ENCODE measurements at places on chromosomes 12 and 14.
A peak's percentile ranks its signal among the peaks of the same experiment; 100 is the strongest.

GRCh38 chr12:84128117-84128991, 784.2 kb downstream of the SLC6A15 start:
- DNase-seq = no peak

DNA sequence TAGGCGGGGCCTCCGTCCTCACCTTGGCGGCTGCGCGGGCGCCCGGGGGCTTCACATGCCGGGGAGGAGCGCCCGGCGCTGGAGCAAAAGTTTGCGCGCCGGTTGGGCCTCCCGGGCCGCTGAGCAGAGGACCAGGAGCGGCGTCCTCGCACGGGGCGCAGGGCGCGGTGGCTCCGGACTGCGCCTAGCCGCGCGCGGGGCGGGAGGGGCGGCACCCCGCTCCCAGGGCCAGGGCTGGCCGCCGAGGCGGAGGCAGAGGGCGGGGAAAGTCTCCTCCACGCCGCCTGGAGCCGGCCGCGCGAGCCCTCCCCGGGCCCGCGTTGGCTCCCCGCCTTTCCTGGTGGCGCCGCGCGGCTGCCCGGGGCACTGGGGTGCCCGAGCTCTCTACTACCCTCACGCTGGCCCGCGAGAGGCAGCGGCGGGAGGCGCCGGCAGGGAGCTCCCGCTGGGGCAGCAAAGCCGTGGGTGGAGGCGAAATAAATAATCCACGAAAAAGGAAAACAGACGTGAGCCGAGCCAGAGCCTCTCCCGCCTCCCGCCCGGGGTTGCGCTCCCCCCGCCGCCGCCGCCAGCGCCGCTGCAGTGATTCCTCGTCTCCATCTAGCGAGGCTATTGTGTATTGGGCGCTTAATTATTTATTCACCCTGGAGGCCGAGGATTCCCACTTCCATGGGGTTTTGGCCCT, 400 bp upstream of the PRIMA1 start:
- DNase-seq = peak; percentile 81

DNA sequence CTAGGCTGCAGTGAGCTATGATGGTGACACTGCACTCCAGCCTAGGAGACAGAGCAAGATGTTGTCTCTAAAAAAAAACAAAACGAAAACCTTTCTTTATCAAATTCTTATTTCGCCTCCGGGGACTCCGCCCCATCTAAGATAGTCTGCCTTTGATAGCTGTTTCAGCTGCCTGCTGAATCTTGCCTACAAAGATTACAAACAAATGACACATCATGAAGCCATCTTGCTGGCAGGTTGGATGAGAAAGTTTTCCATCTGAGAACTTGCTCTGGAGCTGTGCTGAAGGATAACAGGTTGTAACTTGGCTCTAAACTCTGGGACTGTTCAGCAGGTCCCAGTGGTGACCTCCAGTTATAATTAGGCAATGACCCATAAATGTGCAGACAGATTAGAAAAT, 41.8 kb upstream of the AEBP2 start:
- no peak for DNase-seq

- no peak for DNase-seq
Measured at GRCh38 chr12:94622475-94622874, 27.9 kb downstream of the TMCC3 start.

GRCh38 chr12:66724026-66724425, 45.1 kb upstream of the GRIP1 start:
- DNase-seq = no peak

DNA sequence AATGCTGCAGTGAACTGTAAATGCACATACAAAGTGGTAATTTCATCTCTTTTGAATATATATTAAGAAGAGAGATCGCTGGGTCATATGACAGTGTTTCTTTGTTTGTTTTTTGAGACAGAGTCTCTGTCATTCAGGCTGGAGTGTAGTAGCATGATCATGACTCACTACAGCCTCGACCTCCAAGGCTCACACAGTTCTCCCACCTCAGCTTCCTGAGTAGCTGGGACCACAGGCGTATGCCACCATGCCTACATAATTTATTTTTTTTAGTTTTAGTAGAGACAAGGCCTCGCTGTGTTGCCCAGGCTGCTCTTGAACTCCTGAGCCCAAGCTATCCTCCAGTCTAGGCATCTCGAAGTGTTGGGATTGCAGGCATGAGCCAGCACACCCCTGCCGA, 62.4 kb upstream of the ACSS3 start:
- DNase-seq = no peak

- DNase-seq = no peak
Measured at GRCh38 chr12:1668833-1669543, 21.9 kb upstream of the ADIPOR2 start.

DNA sequence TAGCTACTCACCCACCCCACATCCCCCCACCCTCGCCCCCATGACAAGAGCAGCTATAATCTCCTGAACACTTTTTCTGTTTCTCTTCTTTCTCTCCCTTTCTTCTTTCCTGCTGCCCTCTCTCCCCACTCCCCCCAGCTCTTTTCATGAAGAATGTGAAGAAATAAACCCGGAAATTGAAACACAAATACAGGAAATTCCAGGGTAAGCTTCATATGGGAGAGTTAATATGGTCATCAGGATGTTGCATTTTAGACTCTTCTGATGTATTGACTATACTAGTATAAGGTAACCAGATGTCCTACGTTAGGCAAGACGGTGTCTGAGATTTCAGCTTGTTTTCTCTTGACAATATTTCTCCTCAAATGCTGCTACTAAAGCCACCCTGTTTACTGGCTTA, 41.6 kb upstream of the LRIG3 start:
- no peak for DNase-seq

GRCh38 chr12:109329003-109329402, 18.7 kb upstream of the MYO1H start:
- DNase-seq = no peak

DNA sequence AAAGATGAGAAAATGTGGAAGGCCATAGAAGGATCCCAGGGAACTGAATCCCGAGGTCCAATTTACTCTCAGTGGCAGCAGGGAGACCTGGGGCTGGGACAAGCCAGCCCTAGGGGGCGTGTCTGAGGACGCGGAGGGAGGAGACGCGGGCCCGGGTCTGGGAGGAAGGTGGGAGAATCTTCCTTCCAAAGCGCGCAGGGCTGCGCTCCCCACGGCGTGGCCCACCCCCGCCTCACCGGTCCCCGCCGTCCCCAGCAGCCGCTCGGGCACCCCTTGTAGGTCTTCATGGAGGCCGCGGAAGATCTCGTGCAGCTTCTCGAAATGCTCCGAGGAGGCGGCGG, 323 bp downstream of the VTI1B start:
- DNase-seq = peak; percentile 46

DNA sequence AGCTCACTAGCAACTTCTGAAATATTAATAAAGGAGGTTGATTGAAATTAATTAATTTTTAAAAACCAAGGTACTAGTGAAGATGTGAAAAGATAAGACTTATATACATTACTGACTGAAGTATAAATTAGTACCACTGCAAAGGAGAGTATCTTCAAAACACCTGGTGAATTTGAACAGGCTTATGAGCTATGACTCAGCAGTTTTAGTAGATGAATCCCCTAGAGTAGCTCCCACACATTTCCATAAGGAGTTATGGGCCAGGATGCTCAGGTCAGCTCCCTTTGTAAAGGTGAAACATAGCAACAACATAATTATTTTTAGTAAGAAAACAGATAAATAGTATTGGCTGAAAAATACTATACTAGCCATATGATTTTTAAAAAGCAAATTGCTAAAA, 218.6 kb downstream of the SYT1 start:
- no peak for DNase-seq

- peak; percentile 1 for DNase-seq
Measured at GRCh38 chr14:60420050-60420449, 65.8 kb downstream of the C14orf39 start.

GRCh38 chr12:128672893-128673292, 150.9 kb downstream of the SLC15A4 start:
- DNase-seq = no peak

- DNase-seq = no peak
Measured at GRCh38 chr12:52347016-52347415, 20.3 kb downstream of the KRT85 start.

DNA sequence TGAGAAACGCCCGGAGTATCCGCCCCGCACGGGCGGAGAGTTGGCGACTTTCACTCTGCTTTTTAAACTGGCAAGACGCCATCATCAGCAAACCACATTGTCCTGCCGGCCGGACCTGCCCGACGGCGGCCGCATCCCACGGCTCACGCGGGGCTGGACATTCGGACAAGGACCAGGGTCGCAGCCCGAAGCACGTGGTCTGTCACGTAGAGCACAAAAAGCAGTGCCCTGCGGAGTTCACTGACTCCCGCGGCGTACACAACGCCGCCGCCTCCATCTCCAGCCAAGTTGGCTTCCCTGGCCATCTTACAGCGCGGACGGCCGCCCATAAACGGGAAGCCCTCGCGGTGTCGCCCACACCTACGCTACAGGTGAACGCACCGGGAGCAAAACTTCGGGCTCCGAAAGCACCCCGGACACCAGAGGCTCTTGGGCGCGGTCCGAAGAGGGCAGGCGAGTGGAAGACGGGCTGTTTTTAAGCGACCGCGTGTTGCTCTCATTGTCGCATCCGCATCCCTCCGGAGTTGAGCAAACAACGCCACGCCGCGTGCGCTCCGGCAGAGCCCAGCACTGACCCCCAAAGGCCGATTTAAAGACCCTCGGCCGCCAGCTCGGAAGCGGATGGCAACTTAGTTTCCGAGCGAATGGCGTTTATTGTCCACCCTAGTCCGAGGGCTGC, 966 bp downstream of the SINHCAF start:
- DNase-seq = peak; percentile 72

DNA sequence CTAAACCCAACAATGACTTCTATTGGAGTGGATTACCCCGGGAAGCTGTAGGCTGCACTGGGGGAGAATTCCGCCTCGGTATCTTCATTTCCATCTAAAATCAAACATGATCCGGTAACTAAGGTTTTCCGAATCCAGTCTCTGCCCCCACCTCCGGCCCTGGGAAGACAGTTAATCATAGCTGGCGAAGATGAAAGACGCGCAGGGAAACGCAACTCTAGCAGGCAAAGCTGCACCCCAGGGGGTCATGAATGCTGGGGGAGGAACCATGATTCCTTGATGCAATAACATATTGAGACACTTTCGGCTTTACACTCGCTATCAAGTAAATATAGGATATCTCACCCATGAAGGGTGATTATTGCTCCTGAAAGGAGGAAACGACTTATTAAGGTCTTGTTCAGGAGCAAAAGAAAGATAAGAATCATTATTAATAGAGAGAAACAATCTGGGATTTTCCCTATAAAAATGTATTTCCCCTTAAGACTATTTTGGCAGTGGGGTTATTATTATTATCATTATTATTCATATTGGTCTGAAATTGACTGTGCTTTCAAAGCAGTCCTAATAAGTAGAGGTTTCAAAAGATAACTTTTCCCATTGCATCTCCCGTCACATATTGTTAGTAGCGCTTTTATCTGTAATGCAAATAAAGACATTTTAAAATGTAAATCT, 614.9 kb downstream of the VRK1 start:
- DNase-seq = peak; percentile 87

- DNase-seq = peak; percentile 81
Measured at GRCh38 chr12:21774358-21775132, at the start of gene KCNJ8. Gene KCNJ8 (minus strand): TSS chr12:21774706. CDS start chr12:21773616, 1,090 bp downstream.

DNA sequence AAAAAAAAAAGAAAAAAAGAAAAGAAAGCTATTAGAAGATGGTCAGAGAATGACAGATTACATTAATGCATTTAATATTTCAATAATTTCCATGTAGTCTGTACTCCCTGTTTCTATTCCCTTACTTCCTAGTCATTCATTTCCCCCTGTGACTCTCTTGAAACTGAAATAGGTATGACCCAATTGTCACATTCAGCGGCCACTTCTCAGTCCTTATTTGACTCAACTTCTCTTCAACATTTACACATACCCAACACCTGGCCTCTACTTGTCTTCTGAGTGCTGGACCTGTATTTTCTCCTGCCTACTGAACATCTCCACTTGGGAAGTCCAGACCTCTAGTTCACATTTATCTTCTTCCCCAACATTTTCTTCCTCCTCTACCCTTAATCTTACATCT, 7.2 kb downstream of the EEA1 start:
- DNase-seq = no peak

DNA sequence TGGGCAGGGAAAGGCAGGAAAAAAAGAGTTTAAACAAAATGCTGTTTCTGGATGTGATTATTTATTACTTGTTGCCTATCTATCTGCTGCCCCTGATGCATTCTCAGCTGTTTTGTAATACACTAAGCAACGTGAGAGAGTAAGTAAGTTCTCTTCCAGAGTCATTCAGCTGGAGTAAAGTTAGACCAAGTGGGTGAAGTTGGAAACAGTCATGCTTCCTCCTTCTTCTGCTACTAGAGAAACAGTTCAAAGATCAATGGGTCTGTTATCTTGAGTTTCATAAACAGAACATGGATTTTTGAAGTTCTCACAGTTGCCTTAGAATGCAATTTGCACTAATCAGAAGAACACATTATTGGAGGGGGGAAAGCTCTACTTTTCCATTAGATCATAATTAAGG, 279.3 kb downstream of the EGLN3 start:
- DNase-seq = no peak

DNA sequence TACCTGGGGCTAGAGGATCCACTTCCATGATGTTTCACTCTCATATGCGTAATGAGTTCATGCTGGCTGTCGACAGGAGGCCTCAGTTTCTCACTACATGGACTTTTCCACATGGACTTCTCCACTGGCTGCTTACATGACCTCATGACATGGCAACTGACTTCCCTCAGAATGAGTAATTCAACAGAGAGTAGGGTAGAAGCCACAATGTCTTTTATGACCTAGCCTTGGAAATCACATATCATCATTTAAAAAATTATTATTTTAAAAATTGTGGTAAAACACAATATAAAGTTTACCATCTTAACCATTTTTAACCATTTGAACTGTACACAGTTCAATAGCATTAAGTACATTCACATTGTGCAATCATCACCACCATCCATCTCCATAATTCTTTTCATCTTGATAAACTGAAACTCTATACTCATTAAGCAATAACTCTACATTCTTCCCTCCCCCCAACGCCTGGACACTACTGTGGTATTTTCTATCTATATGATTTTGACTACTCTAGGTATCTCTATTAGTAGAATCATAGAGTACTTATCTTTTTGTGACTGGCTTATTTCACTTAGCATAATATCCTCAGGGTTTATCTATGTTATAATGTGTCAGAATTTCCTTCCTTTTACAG, 144.5 kb downstream of the TGFB3 start:
- no peak for DNase-seq

DNA sequence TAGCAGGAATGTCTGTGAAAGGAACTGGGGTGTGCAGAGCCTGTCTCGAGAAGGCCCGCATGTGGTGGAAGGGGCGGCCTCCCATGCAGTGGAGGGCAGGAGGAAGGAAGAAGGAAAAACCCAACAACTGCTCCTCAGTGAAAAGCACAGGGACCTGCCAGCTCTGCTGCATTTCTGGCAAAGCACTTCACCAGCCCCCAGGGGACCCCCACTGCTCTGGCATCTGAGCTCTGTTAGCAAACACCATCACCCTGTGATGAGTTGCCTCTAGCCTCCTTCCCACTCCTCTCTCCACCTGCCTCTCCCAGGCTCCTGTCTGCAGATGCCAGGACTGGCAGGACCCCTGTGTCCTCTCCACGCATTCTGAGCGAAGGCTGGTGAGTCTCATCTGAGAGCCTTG, 69.0 kb upstream of the DDX11 start:
- DNase-seq = no peak

- DNase-seq = no peak
Measured at GRCh38 chr12:41514021-41514777, 326.1 kb downstream of the PDZRN4 start.

GRCh38 chr12:122138181-122138580, 35.8 kb downstream of the IL31 start:
- DNase-seq = no peak

- no peak for DNase-seq
Measured at GRCh38 chr12:75634244-75635222, 123.1 kb upstream of the KRR1 start.

- DNase-seq = peak; percentile 87
Measured at GRCh38 chr14:30005114-30005808, 77.6 kb upstream of the PRKD1 start.

- DNase-seq = no peak
Measured at GRCh38 chr12:16027002-16027401, 115.9 kb downstream of the DERA start.
